NCI-H2171 (cell line): ENCODE measurements at places on chromosomes 2 and 18.

DNA sequence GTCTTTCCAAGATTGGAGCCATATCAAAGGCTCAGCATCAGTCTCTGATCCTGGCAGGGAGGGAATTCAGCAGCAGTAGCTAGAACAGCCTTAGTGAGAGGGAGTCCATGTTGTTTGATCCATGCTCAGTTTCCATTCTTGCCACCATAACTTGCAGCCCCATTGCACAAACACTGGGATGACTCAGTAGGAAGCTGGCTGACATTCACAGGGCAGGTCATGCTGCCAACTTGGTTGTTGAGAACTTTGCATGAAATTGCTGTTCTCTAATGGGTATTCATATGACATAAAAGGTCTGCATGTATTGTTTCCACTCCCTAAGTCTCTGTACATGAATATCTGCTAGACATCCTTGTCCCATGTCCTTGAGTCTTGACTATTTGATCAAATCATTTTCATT, 29.9 kb upstream of the STAT4 start:
- no peak for DNase-seq

GRCh38 chr18:46771141-46771540, 14.3 kb upstream of the ST8SIA5 start:
- no peak for DNase-seq

GRCh38 chr18:6495536-6495935, 80.8 kb upstream of the L3MBTL4 start:
- DNase-seq: no peak

GRCh38 chr18:23244401-23244800, 109.1 kb downstream of the CABLES1 start:
- DNase-seq: peak; percentile 71

GRCh38 chr2:216936954-216937357, 77.1 kb upstream of the TNP1 start:
- DNase-seq: no peak

DNA sequence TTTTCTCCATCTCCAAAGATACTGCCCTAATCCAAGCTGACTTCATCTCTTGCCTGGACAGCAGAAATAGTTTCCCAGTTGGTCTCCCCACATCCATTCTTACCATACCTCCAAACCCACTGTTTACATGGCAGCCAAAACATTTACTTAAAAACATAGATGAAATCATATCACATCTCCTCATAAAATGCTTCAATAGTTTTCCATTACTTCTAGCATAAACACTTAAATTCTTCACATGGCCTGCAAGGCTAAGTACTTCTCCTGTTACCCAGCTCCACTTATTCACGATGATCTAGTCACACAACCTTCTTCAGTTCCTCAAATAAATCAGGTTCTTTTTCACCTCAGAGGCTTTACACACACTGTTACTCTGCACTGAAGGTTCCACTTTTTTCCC, 185.8 kb upstream of the ACVR2A start:
- no peak for DNase-seq

- no peak for DNase-seq
Measured at GRCh38 chr2:213491376-213491775, 207.1 kb downstream of the SPAG16 start.

DNA sequence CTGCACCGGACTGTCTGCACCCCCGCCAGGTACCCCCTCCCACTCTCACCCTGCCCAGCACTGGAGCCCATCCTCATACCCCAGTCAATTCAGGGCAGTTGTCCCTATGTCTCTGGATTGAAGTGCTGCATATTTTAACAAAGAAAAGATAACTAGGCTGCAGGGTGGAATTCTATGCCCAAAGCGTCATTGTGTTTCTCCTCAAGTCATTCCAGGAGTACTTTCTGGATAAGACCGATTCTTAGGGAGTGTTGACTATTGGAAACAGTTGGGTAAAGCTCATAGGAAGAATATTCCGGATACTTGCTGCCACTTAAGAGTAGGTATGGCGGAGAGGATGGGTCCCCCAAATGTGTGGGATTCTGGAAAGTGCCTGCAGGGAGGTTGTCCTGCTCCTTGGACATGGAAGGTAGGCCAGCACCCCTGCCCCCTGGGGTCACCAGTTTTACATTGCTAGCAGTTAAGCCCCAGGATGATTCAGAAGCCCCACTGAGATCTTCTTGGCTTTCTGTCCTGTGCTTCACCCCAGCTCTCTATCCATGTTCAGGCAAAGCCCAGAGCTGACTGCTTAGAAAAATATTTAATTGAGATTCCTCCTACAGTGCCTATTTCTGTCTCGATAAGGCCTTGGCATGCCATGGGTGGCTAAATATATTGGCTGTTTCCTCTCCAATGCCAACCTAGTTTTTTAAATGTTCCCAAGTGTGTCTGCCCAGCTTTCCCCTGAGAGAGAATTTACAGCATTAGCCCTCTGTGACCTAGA, 48.2 kb downstream of the RPL37A start:
- no peak for DNase-seq

GRCh38 chr2:237262838-237263771, 150.9 kb downstream of the COL6A3 start:
- DNase-seq: no peak

DNA sequence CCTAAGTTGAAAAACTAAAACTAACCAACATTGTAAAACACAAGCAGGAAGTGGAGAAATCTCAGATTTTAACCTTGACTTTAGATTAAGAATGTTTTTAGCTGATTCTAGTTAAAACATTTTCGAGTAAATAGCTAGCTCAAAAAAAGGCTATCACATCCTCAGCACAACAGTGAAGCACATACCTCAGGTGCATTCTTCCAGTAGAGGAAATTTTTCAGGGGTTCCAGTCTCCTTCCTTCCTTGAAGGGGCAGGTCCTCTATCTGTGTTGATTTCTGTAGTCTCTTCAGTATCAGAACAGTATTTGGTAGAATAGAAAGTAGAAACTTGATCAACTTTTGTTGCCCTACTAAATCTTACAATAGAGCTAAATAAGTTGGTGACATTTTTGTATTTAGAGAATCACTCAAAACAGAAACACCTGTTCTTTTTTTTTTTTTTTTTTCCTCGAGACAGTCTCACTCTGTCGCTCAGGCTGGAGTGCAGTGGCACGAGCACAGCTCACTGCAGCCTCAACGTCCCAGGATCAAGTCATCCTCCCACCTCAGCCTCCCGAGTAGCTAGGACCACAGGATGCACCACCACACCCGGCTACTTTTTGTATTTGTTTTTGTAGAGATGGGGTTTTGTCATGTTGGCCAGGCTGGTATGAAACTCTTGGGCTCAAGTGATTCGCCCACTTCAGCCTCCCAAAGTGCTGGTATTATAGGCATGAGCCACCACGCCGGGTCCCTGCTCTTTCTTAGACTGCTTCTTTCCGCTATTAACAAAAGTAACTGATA, 6.9 kb upstream of the GPR155 start:
- DNase-seq: no peak

- no peak for DNase-seq
Measured at GRCh38 chr2:143451642-143452281, 322.5 kb downstream of the ARHGAP15 start.

DNA sequence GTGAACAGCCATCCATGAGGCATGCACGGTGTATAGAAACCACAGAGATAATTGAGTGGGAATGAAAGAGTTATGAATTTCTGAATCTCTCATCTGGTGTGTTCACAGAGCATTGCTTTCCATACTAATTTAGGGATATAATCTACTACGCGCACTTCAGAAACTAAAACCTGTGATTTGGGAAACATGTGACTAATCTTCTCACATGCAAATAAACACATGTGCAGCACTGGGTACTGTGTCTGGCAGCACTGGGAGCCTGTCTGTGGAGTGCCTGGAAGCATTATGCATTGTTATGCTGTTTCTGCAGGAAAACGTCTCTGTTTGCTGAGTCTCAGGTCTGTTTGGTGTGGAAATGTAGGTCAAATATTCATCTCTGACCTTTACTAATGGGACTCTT, 287.3 kb downstream of the CMPK2 start:
- DNase-seq: no peak

DNA sequence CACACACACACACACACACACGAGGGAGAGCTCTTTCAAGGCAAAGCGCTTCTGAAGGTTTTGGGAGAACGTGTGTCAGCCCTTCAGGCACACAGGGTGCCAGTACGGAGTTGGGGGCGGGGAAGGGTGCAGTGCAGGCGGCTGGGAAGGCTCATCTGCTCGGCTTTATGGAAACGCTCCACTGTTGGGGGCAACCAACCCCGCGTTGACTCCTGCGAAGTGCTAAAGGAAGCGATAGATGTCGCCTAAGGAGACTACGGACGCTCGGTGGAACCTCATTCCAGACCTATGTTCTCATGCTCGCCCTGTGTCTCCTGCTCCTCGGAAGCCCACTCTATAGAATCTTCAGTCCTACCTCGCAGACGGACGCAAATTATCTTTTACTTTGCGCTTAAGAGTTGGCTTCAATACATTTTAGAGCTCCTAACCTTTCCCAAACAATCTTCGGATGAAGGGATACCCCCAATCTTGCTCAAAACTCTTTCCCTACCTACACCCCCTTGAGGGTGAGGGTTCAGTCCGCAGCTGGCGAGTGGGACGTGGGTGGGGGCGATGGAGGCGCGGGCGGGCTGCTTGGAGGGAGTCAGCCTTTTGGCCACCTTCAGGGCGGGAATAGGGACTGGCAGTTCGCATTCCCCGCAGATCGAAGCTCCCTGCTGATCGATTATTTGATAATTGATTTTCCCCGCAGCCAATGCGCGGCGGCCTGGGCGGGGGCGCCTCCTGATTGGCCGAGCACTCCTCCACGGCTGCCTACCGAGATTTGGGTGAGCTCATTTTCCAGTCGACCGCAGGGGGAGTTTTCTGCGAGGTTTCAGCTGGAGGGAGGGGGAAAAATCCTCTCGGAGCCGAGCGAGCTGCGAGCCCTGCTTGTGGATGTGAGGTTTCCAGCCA, 1.9 kb upstream of the MEIS1 start:
- DNase-seq: peak; percentile 92

- no peak for DNase-seq
Measured at GRCh38 chr2:237667893-237668292, 40.5 kb downstream of the LRRFIP1 start.

DNA sequence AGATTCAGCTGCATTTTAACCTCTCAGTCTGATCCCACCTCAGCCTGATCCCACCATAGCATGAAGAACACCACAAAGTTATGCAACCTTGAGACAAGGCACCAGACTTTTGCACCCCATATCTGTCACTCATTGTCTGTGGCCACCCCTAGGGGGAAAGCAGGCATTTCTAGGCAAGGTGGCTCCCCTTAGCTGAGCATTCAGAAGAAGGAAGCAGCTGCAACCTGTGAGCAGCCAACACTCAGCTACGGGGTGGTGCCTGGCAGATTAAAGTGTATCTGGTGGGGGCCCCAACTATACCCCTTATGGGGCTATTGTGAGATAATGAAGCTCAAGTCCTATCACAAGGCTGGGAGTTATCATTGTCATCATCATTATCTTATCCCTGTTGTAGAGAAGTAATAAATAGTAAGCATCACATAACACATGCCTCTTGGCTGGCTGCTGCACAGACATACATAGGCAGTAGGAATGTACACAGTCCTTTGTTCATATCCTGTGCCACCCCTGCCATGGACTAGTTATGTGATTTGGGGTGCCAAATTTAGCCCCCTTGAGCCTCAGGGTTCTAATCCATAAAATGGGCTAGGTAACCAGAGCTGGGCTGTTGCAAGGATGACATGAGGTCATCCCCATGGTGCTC, 20.6 kb upstream of the TMEM163 start:
- DNase-seq: no peak

- DNase-seq: no peak
Measured at GRCh38 chr18:2515908-2516625, 55.2 kb downstream of the METTL4 start.

DNA sequence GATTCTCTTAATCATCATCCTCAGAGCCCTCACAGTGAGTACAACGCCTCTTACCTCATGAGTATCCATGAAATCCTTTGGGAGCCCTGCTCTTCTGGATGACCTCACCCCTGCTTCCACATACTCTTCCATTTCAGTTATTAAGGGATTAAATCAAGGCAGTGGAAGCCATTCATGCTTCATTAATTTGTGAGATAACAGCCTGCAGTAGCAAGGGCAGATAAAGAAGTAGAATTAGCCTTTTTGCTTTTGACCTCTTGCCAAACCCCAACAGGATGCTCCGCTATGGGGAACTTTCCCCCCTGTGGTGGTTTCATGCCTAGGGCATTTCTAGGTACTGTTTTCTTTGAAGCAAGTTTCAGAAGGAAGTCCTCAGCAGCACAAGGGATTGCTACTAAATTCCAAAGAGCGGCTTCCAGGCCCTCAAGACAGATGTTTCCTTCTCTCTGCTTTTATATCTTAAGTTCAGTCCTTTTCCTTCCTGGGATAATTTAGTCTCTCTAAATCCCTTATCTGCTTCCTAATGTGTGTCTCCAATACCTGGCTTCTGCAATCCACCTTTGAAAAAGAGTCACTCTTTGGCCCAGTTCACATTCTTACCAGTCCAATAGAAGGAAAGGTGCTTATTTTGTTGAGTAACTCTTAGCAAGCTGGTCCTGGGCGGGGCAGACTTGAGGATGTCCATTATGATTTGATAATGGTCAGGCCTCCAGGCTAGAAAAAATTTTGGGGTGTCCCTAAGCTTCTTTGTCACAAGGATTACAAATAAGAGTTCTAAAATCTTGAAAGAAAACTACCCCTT, 76.9 kb downstream of the MYO1B start:
- peak; percentile 51 for DNase-seq

DNA sequence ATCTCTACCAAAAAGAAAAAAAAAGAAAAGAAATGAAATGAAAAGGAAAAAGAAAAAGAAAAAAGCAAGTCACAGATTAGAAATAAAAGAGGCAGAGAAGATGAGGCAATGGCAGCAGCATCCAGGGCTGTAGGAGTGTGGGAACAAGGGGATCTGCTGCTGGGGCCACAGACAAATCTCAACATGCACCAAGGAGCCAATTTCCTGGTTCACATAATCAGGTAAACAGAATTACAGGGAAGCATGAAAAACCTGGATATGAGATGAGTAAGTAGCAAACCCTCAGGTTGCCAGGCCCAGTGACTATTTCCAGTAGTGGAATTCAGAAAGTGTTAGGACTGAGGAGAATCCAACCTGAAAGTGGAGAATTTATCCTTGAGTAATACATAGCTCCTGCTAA, 77.4 kb upstream of the ARHGAP28 start:
- no peak for DNase-seq

DNA sequence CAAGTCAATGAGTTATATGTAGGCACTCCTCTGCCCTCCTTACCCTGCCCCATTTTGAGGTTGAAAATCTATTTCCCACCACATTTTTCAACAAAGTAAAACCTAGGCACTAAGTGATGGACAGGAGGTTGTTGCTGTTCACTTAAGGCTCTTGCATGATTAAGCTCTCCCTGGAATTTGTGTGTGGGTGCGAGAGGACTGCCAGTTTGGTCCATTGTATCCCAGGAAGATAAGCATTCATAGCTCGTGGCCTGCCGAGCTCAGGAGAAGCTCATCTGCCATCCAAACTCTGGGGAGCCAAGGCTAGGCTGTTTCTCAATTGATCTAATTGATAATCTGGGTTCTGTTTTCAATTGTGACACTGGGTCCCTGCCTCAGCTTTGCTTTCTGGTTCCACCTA, 4.7 kb upstream of the MAP4K4 start:
- DNase-seq: no peak

- DNase-seq: no peak
Measured at GRCh38 chr18:58566556-58567292, 62.2 kb downstream of the ALPK2 start.

- no peak for DNase-seq
Measured at GRCh38 chr18:49863769-49864621, 50.7 kb upstream of the ACAA2 start.
